Thymus (tissue), 14 donors: ENCODE measurements at places on chromosomes 4 and X. TPM values are rescaled to one million over a fixed set of nuclear protein-coding genes. Genes with fewer than 3 reads are reported as not detected.

ZMAT1 gene
- total RNA-seq: 5.1 TPM

- H3K27ac ChIP-seq: no peak overlapping the region
- H3K4me1 ChIP-seq: peaks cover 7% of the 10 kb centered on the region
- H3K27me3 ChIP-seq: no peaks in the 10 kb centered on the region
- H3K36me3 ChIP-seq: no peaks in the 10 kb centered on the region
- H3K4me3 ChIP-seq: no peak overlapping the region
- no peak for DNase-seq
Observed at GRCh38 chrX:10030570-10030969, 63.4 kb downstream of the CLDN34 start.

DNA sequence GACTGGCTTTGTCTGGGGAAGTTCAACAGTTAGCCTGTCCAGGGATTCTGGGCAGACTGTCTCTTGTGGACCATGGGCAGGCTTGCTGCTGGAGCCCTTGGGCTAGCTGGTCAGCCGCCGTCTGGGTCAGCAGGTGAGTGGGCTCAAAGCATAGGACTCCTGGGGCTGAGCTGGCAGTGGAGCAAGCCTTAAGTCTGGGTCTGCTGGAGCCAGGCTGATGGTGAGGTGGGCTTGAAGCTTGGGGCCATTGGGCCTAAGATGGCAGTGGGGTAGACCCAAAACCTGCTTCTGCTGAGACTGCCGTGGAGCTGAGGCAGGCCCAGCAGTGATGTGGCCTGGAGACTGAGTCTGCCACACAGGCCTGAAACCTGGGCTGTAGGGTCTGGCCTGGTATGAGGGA lies 645.1 kb downstream of the RAPGEF2 start:
- no peaks in the 10 kb centered on the region for H3K36me3 ChIP-seq
- no peak overlapping the region for H3K27ac ChIP-seq
- H3K4me3 ChIP-seq: no peak overlapping the region

DNA sequence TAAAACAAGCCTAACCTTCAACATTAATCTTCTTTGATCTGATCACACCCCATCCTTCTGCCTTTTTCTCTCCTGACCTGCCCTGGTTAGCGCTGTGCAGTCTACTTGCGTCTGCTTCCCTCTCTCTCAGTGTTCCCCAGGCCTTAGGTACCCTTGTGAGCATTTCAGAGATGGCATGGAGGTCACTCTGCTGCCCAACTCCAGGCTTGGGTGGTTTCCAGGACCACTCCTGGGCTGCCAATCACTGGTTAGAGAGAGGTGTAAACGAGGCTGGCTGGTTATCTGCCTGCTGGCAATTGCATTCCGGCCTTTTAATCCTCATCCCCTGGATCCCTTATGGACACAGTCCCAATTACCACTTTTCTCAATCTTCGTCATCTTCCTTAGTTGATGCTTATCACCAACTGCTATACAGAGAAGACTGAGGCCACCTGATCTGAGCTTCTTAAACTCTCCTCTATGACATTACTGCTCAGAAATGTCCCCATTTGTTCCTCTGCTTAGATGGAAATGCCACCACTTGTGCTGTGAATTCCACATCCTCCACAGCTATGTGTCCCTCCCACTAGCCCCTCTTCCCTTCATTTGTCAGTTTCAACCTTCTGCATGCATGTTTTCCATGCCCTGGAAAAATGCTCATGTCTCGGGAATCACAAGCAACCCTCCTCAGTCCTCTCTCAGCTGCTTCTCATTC lies 29.0 kb upstream of the BCLAF3 start:
- no peak for DNase-seq
- H3K36me3 ChIP-seq: no peaks in the 10 kb centered on the region
- H3K27ac ChIP-seq: peak overlapping the region; percentile 51
- no peak overlapping the region for H3K4me3 ChIP-seq
- H3K27me3 ChIP-seq: no peaks in the 10 kb centered on the region
- H3K4me1 ChIP-seq: no peaks in the 10 kb centered on the region

XKRX gene
- total RNA-seq: 0.66 TPM

MAGEA12 gene
- total RNA-seq: not detected

DNA sequence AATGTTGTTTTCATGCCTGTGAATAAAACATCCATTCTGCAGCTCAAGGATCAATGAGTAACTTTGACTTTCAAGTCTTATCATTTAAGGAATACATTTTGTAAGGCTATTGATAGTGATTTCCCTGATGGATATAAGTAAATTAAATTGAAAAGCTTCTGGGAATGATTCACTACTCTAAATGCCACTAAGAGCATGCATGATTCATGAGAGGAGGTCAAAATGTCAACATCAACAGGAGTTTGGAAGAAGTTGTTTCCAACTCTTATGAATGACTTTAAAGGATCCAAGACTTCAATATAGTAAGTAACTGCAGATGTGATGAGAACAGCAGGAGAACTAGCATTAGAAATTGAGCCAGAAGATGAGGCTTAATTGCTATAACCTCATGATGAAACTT lies 1487.3 kb downstream of the PCDH7 start:
- no peaks in the 10 kb centered on the region for H3K36me3 ChIP-seq
- no peaks in the 10 kb centered on the region for H3K4me1 ChIP-seq
- DNase-seq: no peak
- no peaks in the 10 kb centered on the region for H3K27me3 ChIP-seq

DNA sequence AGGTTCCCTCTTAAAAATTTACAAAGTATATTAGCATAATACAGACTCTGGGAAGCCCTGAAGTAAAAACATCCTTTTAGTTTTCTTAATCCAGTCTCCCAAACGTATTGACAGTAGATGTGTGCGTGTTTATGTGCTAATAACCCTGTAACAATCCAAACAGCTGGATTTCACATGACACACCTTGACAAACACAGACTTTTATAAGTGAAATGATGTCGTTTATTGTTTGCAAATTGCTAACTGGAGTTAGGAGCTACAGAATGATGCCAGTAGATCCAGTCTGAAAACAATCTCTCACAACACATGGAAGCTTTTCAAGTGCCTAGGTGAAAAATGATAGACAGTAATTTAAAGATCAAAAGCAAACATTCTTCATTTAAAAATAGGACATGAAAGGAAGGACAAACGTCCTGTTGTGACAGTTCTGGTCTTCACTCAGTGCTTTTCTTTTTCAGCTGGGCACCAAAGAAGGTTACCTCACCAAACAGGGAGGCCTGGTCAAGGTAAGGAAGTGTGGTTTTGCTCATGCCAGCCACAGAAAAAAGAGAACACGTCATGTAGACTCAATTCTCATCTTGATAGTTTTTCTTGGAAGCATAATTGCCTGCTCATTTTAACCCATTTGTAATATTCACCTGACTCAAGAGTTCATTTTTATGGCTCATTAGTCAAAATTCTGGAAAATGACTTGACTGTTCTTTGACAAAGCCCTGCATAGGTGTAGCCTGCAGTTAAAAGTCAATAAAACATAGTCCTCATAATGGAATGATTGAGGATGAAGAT lies 32.9 kb downstream of the LAMTOR3 start:
- H3K36me3 ChIP-seq: no peaks in the 10 kb centered on the region
- H3K4me1 ChIP-seq: no peaks in the 10 kb centered on the region
- no peak overlapping the region for H3K4me3 ChIP-seq
- no peak for DNase-seq
- no peak overlapping the region for H3K27ac ChIP-seq

DNA sequence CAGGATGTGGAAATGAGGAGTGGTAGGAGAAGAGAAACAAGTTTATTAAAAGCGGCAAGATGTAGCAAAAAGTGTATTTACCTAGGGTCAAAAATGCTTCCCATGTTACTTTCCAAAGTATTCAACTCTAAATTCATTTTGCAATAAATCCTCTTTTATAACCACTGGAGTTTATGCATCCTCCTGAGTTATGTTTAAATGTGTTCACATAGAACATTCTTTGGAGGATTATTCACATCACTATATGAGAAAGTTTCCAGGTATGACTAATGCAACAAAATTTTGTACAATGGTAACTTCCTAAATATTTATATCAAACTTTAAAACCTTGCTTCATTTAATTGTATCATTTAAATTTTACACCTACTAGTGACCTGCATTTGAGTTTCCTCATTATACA lies 870.6 kb upstream of the SLIT2 start:
- no peak overlapping the region for H3K4me3 ChIP-seq
- H3K36me3 ChIP-seq: no peaks in the 10 kb centered on the region
- H3K4me1 ChIP-seq: no peaks in the 10 kb centered on the region
- no peaks in the 10 kb centered on the region for H3K27me3 ChIP-seq

- DNase-seq: no peak
- no peaks in the 10 kb centered on the region for H3K4me1 ChIP-seq
- no peaks in the 10 kb centered on the region for H3K27me3 ChIP-seq
Observed at GRCh38 chrX:1380672-1381233, 11.2 kb downstream of the SLC25A6 start.
